Activated T-helper 9 cell treated with anti-CD3 and anti-CD28 coated beads, Interleukin-2, amount 50 U/mL, for 16 hours (primary cell): ENCODE measurements at places on chromosomes 1 and 21.
A peak's percentile ranks its signal among the peaks of the same experiment; 100 is the strongest.

GRCh38 chr1:223531742-223532341, 133.7 kb downstream of the CAPN8 start:
- DNase-seq: no peak

GRCh38 chr1:176897350-176898236, 266.9 kb downstream of the ASTN1 start:
- no peak for DNase-seq

- no peak for DNase-seq
Observed at GRCh38 chr1:1387098-1388077, 11.7 kb downstream of the CCNL2 start.

- peak; percentile 43 for DNase-seq
Observed at GRCh38 chr1:1344655-1345361, 4.4 kb downstream of the DVL1 start.

GRCh38 chr1:90504509-90504908, 212.6 kb downstream of the BARHL2 start:
- no peak for DNase-seq

DNA sequence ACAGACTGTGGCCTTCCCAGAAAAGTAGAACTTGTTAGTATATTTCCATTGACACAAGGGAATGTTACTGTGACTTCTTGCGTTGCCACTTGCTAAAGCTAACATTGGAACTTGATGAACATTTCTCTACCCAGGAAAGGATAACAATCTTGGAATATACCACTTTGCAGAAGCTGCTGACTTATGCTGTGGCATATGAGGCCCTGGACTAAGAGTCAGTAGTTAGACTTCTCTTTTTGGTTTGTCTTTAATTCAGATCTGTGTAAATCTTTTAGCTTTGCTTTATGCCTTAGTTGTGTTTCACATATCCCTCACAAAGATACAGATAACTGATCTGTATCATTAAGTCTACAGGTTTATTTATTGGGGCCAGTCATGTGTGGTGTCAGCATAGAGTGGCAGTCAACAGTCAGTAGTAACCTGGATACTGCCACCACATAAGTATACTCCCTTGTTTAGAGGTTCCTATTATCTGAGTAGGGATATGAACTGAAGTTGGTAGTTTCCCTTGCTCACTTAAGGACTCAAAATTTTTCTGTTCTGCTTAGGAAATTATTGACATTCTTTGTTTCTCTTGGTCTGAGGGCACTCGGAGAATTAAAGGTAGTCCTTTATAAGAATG, 14.7 kb downstream of the RNF2 start:
- DNase-seq: no peak

- DNase-seq: no peak
Observed at GRCh38 chr1:91806769-91807700, 78.9 kb downstream of the TGFBR3 start.

DNA sequence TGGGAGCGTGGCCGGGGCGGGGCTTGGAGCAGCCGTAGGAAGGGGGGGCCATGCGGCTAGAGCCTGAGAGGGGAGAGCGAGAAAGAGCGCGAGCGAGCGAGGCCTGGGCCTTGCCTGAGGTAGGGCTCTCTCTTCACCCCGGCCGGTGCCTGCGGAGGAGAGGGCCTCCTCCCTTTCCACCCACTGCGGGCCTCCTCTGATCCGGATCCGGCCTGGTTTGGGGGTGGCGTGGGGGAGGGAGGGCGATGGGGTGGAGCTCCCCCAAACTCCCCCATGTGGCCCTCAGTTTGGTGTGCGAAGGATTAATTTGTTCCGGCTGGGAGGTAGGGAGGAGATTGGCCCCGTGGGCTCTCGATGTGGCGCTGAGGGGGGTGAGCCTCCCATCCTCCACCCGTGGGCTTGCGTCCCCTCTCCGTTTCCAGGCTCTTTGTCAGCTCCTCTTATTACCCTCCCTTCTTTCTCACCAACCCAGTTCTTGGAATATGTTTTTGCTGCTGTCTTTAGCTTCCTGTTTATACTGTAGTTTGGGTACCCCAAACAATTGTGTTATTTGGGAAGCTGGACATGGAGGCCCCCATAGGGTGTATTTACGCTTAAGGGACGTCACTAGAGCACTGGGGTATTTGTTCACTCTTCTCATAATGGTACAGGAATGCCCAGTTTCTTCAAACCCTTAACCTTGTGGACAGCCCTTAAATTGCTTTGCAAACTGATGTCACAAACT, 685 bp downstream of the UBAP2L start:
- DNase-seq: peak; percentile 63

DNA sequence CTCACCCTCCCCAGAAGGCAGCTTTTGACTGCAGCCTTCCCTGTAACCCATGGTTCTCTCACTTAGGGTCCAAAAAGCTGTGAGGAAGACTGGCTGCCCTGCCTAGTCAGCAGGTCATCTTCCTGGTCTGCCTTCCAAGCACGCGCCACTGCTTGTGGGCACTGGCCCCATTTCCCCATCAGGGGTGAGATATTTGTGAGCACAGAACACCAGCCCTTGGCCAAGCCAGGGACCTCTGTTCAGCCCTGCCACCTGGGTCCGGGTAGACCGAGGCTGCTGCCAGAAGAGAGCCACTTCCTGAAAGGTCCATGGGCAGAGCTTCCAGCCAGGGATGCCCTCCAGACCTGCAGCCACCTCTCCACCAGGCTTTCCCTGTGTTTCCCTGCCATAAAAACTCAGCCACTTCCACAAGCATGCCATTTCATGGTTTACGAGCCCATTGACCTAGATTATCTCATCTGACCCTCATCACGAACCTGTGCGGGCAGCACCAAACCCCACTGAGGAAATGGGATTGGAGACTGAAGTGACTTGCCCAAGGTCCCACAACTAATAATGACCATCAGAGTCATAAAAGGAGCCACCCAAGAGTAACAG, 40.5 kb downstream of the GLIS1 start:
- no peak for DNase-seq

DNA sequence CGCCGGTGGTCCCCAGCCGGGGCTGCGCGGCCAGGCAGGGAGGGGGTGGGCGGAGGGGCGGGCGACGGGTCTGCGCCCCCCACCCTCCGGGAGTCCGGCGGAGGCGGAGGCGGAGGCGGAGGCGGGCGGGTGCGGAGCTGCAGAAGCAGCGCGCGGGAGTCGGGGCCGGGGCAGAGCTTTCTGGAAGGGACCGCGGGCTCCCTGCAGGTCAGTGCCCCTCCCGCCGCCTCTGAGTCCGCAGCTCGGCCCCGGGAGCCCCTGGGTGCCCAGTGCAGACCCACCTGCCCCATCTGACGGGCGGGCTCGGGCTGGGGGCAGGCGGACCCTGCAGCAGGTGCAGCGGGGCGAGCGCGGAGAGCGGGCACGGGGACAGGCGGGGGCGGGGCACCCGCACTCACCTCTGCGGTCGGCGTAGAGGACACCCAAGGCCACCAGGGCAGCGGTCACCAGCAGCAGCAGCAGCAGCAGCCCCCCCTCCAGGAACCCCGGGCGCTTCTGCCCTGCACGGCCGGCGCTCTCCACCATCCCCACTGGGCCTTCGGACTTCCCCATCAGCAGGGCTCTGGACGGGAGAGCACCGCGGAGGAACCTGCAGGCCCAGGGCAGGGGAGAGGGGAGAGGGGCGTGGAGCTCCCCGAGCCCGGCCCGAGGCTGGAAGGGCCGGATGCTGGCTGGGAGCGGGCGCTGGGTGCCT, 3.7 kb downstream of the MMEL1 start:
- DNase-seq: no peak

GRCh38 chr1:200473698-200474371, 64.0 kb upstream of the ZNF281 start:
- peak; percentile 15 for DNase-seq

DNA sequence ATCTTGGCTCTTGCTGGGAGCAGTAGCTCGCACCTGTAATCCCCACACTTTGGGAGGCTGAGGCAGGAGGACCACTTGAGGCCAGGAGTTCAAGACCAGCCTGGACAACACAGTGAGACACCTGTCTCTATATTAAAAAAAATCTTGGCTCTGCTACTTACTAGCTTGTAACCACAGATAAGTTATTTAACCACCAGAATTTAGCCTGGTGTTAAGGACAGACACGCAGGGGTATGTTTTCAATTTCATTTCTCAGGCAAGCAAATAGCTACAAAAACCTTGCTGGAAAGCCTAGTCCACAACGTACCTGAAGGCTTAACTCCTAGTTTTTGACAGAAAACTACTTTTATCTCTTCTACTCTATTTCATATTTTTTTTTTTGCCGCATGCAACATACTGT, 24.8 kb upstream of the GFI1 start:
- DNase-seq: no peak

DNA sequence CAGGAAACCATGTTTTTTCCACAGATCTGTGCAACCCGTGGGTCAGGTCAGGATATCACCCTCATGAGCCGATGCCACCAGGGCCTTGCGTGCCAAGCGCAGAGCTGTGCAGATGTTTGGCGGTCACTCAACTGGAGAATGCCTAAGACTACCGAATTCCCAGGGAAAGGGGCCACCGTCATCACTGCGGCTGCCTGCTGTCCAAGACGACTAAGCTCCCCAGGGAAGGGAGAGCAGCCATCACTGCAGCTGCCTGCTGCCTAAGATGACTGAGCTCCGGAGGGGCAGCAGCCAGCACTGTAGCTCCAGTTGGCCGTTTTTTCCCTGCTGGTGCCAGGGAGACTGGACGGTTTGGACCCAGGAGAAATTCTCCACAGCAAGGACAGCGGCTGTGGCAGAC, 31.1 kb downstream of the AKT3 start:
- DNase-seq: no peak

- no peak for DNase-seq
Observed at GRCh38 chr21:45595574-45596295, 47.8 kb upstream of the PCBP3 start.

GRCh38 chr21:45347712-45348499, 57.1 kb upstream of the COL18A1 start:
- no peak for DNase-seq

- DNase-seq: no peak
Observed at GRCh38 chr1:59188413-59189213, 108.3 kb upstream of the FGGY start.

DNA sequence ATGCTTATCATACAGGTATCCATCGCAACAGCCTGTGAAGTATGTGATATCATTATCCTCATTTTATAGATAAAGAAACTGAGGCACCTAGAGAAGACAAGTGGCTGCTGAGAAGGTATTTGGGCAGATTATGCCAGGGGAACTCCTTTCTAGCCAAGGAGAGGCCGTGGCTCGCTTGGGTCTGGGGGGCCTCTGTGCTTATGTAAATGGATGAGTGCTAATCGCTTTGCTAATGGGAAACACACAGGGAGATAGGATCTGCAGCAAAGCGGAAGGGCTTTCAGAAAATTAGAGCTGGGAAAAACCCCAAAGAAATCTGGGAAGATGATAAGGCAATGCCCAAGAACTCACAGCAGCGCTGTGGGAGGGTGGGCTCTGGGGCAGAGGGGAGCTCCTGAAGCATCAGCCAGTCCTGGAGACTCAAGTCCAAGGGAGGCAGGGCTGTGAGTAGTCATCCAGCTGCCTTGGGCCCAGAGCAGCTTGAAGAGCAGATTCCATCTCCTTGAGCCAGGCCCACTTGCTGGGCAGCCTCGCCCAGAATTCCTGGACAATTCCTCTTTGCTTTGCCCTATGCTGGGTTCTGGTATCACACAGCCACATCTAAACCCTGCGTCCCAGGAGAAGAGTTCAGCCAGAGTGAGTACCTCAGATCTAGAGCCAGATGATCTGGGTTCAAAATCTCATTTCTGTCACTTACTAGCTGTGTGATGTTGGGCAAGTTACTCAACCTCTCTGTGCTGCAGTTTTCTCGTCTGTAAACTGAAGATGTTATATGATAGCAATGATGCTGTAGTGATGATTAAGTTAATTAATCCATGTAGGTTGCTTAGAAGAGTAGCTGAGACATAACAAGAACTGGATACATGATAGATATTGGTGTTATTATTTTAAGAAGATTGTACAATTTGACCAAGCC, 36.7 kb downstream of the FOXD2 start:
- no peak for DNase-seq

DNA sequence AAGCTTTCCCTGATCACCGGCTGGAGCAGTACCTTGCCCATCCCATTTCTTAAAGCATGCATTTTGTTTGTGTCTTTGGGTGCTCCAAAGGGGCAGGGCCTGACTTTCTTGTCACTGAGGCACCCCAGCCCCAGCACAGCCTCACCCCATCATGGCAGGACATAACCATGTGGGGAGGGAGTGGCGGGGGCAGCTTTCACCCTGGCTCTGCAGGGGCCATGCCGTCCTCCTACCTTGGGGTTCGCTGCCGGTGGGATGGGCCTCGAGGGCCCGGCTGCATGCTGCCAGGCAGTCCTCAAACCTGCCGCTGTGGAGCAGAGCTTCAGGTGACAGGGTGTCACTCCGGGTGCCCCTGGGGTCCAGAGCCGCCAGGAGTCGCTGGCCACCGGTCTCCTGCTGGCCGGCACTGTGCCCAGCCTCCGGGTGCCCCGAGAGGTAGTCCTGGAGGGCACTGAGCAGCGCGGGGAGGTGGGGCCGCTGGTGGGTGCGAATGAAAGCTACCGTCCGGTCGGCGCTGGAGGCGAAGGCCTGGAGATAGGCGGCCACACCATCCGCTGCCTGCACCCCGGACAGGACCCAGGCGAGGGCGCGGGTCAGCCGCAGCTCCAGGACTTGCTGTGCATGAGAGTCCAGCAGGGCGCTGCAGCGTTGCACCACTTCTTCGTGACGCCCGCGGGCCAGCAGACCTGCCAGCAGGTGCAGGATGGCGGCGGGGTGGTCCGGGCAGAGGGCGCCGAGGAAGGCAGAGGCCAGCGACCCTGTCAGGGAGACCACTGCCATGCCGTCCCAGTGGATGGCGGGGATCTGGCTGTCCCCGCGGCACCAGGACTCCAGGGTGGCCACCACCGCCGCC, 1.5 kb downstream of the TTC34 start:
- no peak for DNase-seq

- DNase-seq: no peak
Observed at GRCh38 chr1:119784191-119784781, 15.6 kb upstream of the HMGCS2 start.

- DNase-seq: no peak
Observed at GRCh38 chr1:89262643-89263042, 10.0 kb downstream of the GBP5 start.

GRCh38 chr1:156124557-156125483, 10.3 kb downstream of the LMNA start:
- DNase-seq: no peak

- no peak for DNase-seq
Observed at GRCh38 chr1:224458996-224459395, 24.4 kb upstream of the WDR26 start.

DNA sequence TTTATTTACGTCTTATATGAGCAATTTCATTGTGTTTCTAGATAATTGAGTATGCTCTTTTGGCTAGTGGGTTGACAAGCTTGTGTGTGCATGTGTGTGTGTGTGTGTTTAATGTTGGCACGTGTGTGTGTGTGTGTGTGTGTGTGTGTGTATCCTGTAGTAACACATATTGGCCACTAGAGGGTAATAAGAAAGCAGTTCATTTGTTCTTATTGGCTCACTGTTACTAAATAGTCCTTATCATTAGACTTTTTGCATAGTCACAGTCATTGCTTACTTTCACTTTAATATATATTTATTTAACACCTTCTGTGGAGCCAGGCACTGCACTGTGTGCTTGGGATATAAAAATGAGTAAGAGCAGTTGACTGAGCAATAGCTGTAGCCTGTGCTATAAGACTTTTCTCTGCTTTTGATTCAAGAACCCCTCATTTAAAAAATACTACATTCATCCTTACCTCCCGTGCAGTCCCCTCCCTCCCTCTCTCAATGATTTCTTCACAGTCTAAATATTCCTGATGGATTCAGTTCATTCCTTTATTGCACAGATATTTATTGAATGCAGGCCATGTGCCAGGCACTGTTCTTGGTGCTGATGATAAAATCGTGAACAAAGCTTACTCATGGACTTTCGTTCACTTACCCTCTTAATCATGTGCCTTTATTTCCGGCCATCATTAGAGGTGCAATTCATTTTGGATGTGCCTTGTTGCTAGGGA, 96.7 kb downstream of the DYRK1A start:
- DNase-seq: no peak

- no peak for DNase-seq
Observed at GRCh38 chr1:101221945-101222429, 14.8 kb upstream of the S1PR1 start.
